ENCODE measurements at places on chromosomes 1 and 21.

- DNase-seq: peak; percentile 65
Observed at GRCh38 chr1:112674440-112674985, at the start of gene MOV10. MOV10 (plus strand) TSS chr1:112674659; CDS start chr1:112674913, 254 bp downstream.

DNA sequence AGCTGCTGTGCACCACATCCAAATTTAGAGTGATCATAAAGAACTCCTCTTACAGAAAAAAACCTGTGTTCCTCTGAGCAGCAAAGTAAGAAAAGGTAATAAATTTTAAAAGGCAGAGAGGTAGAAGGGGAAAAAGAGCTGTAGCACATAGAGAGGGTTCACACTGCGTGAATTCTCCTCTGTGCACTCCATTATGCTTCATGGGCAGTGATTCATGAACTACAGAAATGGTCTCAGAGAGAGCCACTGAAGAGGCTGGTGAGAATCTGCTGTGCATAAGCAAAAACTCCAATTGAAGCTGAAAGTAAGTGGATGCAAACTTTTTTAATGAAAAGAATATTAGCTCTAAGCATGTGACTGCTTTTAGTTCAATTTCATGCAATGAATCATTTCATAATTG lies 65.0 kb downstream of the CRB1 start:
- no peak for DNase-seq

GRCh38 chr1:243882276-243882675 lies 32.2 kb upstream of the AKT3 start:
- peak; percentile 2 for DNase-seq

GRCh38 chr1:94617134-94617805 lies 75.7 kb upstream of the F3 start:
- peak; percentile 84 for DNase-seq
